Left colon (tissue), 2 donors: ENCODE measurements at places on chromosomes 6 and 20. TPM values are rescaled to one million over a fixed set of nuclear protein-coding genes. Genes with fewer than 3 reads are reported as not detected.

Gene BPI
- not detected for total RNA-seq

DNA sequence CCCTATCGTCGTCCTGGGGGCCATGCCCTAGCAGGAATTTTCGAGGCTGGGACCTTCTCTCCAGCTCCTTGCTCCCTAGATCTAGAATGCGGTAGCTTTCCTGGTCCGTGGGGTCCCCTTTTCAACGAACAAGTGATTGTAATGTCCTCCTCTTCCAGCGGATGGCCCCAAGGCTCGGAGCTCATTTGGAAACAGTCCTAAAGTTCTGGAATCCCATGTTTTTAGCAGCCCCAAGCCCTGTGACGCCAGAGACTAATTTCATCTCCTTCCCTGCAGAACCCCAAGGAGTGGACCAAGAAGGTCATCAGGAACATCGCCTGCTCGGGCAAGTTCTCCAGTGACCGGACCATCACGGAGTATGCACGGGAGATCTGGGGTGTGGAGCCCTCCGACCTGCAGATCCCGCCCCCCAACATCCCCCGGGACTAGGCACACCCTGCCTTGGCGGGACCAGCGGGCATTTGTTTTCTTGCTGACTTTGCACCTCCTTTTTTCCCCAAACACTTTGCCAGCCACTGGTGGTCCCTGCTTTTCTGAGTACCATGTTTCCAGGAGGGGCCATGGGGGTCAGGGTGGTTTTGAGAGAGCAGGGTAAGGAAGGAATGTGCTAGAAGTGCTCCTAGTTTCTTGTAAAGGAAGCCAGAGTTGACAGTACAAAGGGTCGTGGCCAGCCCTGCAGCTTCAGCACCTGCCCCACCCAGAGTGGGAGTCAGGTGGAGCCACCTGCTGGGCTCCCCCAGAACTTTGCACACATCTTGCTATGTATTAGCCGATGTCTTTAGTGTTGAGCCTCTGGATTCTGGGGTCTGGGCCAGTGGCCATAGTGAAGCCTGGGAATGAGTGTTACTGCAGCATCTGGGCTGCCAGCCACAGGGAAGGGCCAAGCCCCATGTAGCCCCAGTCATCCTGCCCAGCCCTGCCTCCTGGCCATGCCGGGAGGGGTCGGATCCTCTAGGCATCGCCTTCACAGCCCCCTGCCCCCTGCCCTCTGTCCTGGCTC lies 48.5 kb downstream of the PYGB start:
- no peak for DNase-seq

DNA sequence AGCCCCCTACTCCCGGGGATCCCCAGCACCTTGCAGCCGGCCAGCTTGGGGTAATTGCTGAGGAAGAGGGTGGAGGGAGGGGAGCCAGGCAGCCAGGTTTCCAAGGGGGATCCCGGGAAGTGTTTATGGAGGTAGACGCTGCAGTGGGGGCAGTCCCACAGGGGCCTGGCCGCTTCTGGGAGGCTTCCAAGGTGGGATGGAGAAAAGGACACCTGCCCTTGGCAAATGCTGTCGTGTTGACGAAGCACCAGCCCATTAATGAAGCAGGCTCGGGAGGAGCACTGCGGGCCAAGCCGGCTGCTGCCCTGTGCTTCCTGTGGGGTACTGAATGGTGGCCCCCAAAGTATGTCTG lies 82.4 kb downstream of the TMEM242 start:
- no peak for DNase-seq

DNA sequence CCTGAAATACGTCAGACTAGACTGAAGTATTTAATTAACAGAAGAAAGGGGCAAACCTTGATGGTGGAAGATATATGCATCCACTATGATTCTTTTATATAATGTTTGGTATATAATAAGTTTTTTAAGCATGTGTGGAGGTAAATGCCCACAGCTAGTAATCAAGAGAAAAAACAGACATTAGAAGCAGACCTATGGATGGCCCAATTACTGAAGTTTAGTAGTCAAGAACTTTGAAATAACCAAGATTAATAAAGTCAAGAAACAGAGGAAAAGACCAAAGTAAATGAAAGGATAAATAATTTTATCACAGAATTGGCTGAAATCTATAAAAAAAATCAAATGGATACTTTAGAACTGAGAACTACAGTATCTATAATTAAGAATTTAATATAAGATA lies 15.3 kb downstream of the TTI1 start:
- DNase-seq = no peak

Gene EFCAB8
- 0.11 TPM for total RNA-seq

DNA sequence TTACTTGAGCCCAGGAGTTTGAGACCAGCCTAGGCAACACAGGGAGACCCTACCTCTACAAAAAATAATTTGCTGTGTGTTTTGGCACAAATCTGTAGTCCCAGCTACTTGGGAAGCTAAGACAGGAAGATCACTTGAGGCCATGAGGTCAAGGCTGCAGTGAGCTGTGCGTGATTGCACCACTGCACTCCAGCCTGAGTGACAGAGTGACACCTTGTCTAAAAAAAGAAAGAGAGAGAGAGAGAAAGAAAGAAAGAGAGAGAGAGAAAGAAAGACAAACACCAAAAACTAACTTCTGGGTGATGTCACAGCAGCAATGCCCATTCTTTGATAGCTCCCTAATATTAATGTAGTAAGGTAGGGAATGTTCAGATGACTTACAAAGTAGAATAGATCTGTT lies 20.4 kb downstream of the USP49 start:
- DNase-seq = no peak

DNA sequence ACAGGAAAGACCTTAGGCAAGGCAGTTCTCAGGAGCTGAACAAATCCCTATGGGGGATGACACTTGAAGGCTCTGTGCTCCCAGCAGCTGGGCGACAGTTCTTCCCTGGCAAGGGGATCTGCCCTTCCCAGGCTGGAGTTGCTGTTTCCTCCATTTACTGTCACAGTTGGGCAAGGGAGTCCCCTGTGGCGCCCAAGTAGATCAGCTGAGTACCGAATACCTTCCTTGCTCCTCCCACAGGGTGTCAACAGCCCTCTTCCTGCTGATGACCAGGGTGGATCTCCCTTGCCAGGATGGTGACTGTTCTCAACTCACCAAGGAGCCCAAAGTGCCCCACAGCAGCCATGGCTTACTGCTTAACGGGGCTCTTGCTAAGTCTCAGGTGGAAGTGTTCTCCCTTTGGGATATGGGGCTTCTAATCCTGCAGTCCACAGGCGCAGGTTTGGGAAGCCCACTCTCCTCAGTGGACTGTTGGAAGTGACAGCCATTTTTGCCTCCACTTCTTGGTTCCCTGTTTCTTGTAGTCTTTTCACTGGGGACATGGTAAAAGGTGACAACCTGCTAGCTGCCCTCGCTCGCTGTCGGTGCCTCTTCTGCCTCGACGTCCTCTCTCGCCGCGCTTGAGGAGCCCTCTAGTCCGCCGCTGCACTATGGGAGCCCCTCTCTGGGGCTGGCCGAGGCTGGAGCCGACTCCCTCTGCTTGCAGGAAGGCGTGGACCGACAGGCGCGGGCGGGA lies 5.7 kb upstream of the PSMG4 start:
- DNase-seq = no peak

DNA sequence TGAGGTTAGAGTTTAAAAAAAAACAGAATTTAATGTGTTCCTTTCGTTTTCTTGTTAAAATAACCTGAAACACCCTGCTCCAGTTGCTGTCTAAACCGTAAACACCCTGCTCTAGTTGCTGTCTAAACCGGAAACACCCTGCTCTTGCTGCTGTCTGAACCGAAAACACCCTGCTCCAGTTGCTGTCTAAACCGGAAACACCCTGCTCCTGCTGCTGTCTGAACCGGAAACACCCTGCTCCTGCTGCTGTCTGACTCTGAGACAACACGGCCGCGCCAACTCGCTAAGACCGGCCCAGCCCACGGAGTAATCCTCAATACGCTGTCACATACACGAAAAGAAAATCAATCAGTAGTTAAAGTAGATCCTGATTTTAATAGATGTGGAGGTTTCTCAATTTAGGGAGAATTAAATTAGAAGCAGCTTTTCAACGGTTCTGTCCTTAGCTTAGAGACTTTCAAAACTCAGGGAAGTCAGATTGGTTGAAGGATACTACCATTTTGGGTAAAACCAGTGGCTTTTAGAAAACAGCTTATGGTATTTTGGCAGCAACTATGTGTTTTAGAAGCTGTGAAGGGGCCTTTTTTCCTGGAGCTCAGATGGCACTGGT lies 98.3 kb downstream of the RAMACL start:
- DNase-seq = peak; percentile 65

GRCh38 chr6:53369876-53370515 lies 21.2 kb upstream of the ELOVL5 start:
- no peak for DNase-seq

- no peak for DNase-seq
These were observed 104.8 kb upstream of the MC3R start for GRCh38 chr20:56143759-56144158.

GRCh38 chr6:148069256-148069655 lies 273.4 kb upstream of the SASH1 start:
- no peak for DNase-seq

Gene SMOC2
- total RNA-seq = 18.9 TPM

GRCh38 chr20:15033269-15033668 lies 695.9 kb upstream of the FLRT3 start:
- no peak for DNase-seq

GRCh38 chr6:19999319-20000191 lies 162.4 kb downstream of the ID4 start:
- no peak for DNase-seq

GRCh38 chr6:80623066-80623815 lies 516.8 kb downstream of the BCKDHB start:
- DNase-seq = no peak

- DNase-seq = no peak
These were observed 93.6 kb downstream of the PLCB1 start for GRCh38 chr20:8225658-8226057.

Gene AGER
- total RNA-seq = 4.4 TPM

DNA sequence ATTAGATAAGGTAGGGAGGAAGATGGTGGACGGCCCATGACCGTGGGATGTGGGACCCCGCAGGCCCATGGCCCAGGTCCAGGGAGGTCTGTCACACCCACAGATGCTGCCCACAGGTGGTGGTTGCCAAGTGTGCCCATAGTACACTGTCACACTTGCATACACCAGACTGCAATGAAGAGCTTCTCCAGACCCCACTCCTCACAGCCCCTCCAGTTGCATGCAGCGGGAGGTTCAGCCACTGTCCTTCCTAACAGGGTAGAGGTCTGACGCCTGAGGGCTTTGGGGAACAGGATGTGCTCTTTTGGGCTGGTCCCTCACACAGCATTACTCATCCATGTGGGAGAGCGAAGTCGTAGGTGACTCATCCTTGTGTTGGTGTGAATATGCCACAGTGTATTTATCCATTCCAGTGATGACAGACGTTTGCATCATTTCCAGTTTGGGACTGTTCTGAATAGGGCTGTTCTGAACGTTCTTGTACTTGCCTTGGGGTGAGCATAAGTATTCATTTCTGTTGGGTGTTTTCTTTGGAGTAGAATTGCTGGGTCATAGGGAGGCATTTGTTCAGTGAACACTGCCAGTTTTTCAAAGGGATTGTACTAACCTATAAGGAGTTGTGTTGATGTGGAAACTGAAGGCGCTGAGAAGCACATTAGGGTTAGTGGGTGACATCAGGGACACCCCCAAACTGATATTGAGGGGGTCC lies 10.1 kb upstream of the PYGB start:
- DNase-seq = no peak

Gene TREM1
- total RNA-seq = 0.24 TPM

DNA sequence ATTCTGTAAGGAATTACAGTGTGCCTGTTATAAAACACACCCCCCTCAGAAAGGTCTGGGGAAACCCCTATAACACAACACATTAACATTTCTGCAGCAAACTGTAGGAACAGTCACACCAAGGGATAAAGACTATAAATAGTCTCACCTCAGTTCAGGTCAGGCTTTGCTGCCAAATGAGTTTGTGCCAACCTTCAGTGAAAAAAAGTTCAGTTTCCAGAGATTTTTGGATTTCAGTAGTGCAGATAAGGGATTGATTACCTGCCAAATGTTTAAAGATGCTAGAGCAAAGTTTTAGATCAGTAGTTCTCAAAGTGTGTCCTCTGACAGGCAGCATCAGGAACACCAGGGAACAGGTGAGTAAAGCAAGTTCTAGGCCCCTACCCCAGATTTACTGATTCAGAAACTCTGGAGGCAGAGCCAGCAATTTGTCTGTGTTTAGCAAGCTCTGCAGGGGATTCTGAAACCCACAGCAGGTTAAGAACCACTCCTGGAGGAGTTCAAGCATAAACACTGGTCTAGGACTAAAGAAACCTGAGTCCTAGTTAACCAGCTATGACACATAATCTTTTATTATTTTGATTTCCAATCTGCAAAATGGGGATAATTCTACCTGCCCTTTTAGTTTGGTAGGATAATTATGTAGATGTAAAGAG lies 111.0 kb downstream of the RCAN2 start:
- DNase-seq = no peak

DNA sequence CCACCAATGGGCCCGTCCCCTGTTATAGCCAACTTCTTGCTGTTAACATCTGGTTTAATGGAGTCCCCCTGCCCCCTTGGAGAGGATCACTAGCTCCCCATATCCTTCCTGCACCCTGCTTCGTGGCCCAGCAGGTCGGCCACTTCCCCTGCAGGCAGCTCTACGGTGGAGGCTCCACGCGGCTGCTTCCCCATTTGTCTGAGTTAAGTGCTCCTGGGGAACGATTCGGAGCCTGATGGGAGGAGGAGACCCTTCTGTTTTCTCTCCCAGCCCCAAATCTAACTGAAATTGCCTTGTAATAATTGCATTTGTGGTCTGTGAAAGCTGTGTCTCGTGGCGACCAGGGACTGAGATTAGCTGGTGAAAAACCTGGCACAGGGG lies 74.6 kb downstream of the SULF2 start:
- no peak for DNase-seq

DNA sequence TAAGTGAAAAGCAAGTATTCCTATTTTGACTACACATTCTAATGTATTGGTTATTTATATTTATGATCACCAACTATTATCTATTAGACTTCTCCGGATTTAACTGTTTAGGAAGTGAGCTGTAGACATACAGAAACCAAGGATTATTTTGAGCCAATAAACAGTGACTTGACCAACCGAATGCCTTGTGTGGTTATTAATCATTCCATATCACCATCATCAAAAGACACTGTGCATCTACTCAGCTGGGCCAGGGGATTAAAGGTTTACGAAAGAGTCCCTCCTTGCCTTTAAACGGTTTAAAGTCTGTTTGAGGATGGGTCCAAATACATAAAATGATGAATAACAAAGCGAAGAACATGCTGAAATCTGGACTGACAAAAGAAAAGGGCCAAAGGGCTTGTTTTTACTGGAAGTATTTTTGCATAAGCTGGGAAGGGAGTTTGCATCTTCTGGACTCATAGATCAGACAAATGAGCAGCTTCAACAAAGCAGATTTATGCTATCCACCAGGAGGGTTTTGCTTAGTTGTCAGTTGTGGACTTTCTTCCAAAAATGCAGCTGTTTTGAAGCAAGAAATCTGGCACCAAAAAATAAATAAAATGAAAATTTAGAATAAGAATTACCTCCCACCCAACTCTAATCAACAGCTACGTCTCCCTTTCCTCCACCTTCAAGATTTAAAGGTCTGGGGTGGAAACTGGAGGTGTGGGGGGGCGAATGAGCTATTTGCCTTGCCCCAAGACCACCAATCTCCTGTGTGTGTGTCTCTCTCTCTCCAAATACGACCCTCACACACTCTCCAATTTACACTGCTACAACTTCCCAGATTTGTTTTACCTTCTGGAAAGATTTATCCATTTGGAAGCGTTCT lies 33.6 kb upstream of the ID4 start:
- no peak for DNase-seq
